Activated CD8-positive, alpha-beta memory T cell treated with anti-CD3 and anti-CD28 coated beads, Interleukin-2, amount 50 U/mL, for 48 hours (primary cell): ENCODE measurements at places on chromosomes 2 and 18.

- DNase-seq, result no peak
Observed at GRCh38 chr2:201348758-201349157, 8.4 kb downstream of the FLACC1 start.

DNA sequence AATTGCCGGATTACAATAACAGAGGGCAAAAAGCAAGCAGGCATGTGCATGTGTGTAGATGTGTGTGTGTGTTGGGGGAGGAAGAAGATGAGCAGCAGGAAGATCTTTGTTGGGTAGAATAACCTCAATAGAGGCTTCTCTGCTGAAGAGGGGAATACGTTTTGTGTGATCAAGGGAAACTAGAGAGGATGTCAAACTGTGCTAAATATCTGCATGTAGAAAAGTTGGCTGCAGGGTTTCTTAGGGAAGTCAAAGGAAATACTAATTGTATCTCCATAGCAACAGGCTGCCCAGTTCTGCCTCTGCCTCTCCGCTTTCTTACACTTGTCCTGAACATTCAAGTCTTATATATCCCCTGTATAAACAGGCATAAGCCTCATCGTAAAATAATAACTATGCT lies 190.1 kb upstream of the RND3 start:
- no peak for DNase-seq

DNA sequence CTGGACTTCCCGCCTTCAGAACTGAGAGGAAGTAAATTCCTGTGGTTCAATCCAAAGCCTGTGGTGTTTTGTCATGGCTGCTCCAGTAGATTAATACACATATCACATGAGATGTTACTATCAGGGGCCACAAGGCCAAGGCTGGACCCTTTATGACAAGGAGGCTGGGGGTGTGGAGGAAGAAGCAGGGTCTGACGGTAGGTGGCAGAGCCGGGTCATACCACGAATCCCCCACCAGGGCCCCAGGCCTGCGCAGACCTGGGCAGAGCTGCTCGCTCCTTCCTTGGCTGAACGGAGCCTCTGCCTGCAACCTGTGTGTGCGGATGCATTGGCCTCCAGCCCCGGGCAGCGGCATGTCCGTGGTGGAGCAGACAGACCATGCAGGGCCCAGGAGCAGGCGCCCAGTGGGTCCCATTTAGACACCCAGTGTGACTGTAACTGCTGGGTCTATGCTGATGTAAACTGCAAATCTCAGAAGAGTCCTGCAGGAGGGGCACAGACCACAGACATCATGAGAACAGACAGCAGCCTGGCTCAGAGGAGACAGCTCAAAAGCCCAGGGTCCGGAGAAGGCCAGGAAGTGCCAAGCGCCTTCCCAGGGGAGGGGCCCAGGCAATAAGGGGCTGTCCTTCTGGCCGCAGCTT lies 155.2 kb downstream of the PXDN start:
- DNase-seq, result no peak

DNA sequence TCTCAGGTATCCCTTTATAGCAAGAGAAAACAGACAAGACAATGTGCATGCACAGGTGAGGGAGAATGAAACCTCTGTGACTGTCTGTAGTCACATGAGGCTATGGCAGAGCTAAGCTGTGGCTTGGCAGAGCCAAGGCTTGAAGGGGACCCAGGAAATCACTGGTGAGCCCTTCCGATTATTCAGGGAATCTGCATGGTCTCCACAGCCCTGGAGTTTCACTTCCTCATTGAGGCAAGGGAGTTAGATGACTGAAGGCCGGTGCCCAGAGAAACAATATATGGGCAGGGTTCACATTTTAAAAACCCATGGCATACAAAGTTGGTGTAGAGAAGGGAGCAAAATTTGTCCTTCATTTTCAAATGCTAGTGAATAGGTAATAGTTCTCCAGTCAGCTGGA lies 144.4 kb upstream of the REV1 start:
- DNase-seq, result no peak
